K562 (cell line): ENCODE measurements at places on chromosomes 2 and 18.

DNA sequence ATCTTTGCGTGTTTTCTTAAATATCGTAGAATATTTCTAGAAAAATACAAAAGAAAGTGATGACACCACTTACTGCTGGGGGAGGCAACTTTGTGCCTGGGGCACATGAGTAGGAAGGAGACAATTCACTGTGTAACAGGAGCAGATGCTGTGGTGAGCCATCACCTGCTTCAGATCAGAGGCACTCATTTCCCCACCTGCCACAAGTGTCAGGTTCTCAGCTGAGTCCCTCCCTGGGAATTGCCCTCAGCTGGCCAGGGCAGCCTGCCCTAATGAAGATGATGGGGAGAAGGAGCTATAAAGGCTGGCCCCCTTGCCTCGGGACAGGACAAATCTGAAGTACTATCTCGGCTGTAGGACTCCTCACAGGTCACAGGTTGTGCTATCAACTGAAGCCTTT is 322.8 kb downstream of the STK39 start:
- no peak for DNase-seq

DNA sequence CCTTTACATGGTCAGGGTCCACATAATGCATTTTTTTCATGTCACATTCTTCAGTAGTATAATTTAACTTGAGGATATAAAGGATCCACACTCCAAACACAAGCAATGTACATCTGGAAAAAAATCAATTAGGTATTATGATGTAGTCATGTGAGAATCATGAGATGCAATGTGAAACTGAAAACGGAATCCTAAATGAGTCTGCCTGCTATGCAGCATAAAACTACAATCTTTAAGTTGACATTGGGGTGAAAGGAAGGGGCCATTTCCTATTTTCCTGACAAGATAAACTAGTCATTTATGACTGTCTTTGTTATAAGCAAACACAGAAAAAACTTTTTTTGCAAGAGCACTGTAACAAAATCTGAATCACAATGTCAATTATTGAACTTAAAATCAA is 27.6 kb downstream of the ST3GAL5 start:
- DNase-seq, result no peak

GRCh38 chr2:143786026-143786765 is 657.0 kb downstream of the ARHGAP15 start:
- no peak for DNase-seq

GRCh38 chr18:55488473-55488872 is 99.5 kb downstream of the TCF4 start:
- DNase-seq, result no peak

- DNase-seq, result no peak
Measured at GRCh38 chr2:39762448-39762847, 16.6 kb downstream of the THUMPD2 start.

DNA sequence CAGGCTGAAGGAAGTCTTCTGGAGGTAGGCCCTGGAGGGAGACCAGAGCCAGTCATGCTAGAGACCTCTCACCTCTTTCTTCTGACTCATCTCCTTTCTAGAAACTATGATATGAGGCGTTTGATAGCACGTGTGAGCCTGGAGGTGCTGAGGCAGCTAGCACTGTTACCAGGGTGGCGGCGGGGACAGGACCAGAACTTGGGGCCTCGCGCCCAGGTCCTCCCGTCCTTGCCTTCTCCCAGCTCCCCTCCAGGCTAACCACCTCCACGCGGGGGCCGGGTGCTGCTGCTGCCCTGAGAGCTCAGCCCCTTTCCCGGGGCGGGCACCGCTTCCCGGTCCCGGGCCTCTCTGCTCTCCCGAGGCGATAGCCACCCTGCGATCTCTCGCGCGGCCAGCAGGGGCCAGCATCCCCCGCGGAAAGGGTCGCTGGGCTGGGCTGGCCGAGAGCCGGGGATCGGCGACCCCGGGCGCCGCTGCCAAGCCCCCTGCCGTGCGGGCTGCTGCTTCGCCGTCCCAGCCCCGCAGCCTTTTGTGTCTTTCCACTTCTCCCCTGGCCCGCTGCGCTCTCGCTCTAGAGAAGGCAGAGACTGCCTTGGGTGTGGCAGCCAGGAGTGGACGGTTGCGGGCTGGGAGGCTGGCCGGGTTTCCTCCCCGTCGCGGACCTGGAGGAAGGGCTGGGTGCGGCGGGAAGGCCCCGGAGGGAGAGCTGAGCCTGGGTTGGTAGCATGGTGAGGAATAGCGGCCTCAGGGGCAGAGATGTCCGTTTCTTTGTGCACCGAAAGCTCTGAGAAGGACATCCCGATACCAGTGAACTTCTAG is 49.1 kb downstream of the TMEM17 start:
- DNase-seq, result peak; percentile 86

DNA sequence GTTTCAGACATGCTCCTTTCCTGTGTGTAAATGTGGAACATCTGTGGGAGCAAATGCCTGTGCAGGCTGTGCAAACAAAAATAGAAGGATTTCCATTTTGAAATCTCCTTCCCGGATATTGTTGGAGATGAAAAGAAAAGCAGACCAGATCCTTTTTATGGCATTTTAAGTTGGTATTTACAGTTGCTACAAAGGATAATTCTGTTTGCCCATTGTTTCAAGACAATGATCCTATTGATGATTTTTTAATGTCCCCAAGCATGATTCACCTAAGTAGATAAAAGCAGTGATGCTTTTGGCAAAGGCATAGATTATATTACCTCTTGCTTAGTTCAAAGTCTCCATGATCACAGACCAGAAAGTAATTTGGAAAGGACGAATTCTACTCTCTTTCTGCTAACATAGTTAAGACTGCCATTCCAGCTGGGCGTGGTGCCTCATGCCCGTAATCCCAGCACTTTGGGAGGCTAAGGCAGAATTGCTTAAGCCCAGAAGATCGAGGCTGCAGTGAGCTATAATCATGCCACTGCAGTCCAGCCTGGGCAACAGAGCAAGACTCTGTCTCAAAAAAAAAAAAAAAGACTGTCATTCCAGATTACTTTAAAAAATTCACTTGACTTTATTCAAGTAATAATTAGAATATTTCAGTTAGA is 209.6 kb upstream of the SLC39A10 start:
- no peak for DNase-seq

- DNase-seq, result no peak
Measured at GRCh38 chr2:203997481-203997880, 60.9 kb downstream of the ICOS start.

GRCh38 chr18:11741505-11742145 is 52.6 kb downstream of the GNAL start:
- peak; percentile 60 for DNase-seq
